ENCODE measurements at places on chromosomes 2 and 18.

GRCh38 chr18:39945076-39945475, 2010.0 kb upstream of the PIK3C3 start:
- DNase-seq: no peak

GRCh38 chr2:23602116-23602515, 217.1 kb downstream of the KLHL29 start:
- no peak for DNase-seq

- DNase-seq: no peak
Measured at GRCh38 chr18:76456018-76456750, 38.9 kb downstream of the ZNF516 start.

GRCh38 chr2:219001100-219001576, 7.9 kb upstream of the CRYBA2 start:
- no peak for DNase-seq

- no peak for DNase-seq
Measured at GRCh38 chr2:3309496-3310355, 67.9 kb downstream of the EIPR1 start.
